ENCODE measurements at places on chromosomes 3 and 15.

DNA sequence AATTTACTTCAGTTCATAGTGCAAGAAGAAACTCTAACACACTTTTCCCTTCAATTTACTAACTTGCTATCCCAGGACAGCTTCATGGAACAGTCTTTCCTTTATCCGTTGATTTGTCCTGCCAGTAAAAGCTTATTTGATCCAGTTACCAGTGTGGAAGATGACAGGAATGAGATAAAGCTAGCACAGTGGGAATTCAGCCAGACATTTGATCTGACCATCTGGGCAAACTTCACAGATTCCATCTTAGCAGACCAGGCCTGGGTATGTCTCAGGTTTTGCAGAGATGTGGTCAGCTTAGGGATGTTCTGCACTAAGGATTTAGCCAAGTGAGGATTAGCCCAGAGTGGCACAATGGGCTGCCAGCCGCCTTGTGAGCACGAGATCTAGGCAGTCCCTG is 19.7 kb downstream of the CEMIP start:
- DNase-seq: no peak

- DNase-seq: no peak
Observed at GRCh38 chr15:34334672-34335071, 2.9 kb downstream of the SLC12A6 start.

DNA sequence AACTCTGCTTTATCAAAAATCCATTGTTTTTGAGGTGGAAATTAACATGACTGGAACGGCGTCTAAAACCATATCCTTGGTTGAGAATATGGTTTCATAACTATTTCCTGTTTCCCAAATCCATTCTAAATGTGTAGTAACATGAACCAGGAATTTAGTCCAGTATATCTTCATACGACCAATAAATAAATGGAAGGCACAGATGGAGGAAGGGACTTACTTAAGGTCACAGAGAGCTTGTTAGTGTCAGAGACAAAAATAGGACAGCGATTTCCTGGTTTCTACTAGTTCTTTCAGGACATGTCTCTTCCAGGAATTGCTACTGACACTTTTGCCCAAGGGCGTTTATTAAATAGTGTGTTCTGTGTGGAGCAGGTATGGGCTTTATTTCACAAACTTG is 41.2 kb downstream of the HES1 start:
- DNase-seq: no peak

- DNase-seq: peak; percentile 85
Observed at GRCh38 chr3:32018757-32019564, 37.4 kb downstream of the ZNF860 start.

GRCh38 chr3:69932501-69932900 is 67.0 kb upstream of the SAMMSON start:
- DNase-seq: no peak

GRCh38 chr15:42062284-42062806 is 32.0 kb downstream of the PLA2G4D start:
- DNase-seq: no peak

- no peak for DNase-seq
Observed at GRCh38 chr3:171358881-171359198, 101.4 kb downstream of the TNIK start.

- no peak for DNase-seq
Observed at GRCh38 chr3:96863129-96863740, 48.8 kb downstream of the EPHA6 start.
